GM04504 (cell line): ENCODE measurements at places on chromosomes 3 and 15.

GRCh38 chr3:117695321-117695720 is 985.7 kb downstream of the TUSC7 start:
- DNase-seq, result no peak

DNA sequence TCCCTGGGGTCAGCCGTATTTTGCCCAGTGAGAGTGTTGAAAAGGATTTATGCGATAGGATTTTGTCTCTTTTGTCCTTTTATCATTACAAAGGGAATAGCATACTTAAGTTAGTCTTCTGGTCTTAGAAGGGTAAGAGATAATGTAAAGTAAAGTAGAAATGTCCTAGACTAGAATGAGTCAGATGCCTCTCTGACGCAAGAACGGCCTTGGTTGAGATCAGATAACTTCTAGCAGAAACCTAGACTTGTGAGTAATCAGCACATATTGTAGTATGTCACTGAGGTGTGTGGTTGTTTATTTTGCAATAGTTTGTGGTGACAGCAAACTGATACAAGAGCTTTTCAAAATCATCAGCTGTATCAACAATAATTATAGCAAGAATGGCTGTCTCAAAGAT is 866.1 kb downstream of the NSUN3 start:
- DNase-seq, result no peak

DNA sequence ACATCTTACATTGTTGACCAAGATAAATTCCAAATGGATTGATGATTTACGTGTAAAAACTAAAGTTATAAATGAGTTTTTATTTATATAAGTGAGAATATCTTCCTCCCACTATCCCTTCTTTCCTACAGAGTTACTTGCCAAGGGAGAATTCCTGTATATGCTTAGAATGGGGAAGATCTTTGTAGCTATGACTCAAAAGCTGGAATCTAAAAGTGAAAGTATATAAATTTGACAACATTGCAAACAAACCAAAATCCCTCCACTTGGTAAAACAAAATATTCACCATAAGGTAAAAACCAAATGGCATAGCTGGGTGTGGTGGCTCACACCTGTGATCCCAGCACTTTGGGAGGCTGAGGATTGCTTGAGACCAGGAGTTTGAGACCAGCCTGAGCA is 52.7 kb upstream of the GCNT3 start:
- DNase-seq, result no peak

GRCh38 chr3:62607287-62608029 is 234.1 kb upstream of the FEZF2 start:
- peak; percentile 45 for DNase-seq

GRCh38 chr3:164730815-164731360 is 347.4 kb downstream of the SI start:
- no peak for DNase-seq
